ENCODE measurements at places on chromosomes 5 and 9. TPM values are rescaled to one million over a fixed set of nuclear protein-coding genes. Genes with fewer than 3 reads are reported as not detected.

Gene SOX30
- not detected for total RNA-seq

Gene ACTL7B
- total RNA-seq = not detected

Gene CD74
- total RNA-seq = 6.7 TPM

Gene PCDHA1
- not detected for total RNA-seq

Gene ZNF346
- 9.8 TPM for total RNA-seq

Gene IFNE
- total RNA-seq = 5.3 TPM

Gene SNX18
- 49.9 TPM for total RNA-seq

Gene ISOC1
- total RNA-seq = 17.7 TPM

Gene OGN
- total RNA-seq = not detected

Data from tracheal epithelial cell (primary cell).